Breast epithelium (tissue), 4 donors: ENCODE measurements at places on chromosomes 12 and 14.
A peak's percentile ranks its signal among the peaks of the same experiment; 100 is the strongest.

DNA sequence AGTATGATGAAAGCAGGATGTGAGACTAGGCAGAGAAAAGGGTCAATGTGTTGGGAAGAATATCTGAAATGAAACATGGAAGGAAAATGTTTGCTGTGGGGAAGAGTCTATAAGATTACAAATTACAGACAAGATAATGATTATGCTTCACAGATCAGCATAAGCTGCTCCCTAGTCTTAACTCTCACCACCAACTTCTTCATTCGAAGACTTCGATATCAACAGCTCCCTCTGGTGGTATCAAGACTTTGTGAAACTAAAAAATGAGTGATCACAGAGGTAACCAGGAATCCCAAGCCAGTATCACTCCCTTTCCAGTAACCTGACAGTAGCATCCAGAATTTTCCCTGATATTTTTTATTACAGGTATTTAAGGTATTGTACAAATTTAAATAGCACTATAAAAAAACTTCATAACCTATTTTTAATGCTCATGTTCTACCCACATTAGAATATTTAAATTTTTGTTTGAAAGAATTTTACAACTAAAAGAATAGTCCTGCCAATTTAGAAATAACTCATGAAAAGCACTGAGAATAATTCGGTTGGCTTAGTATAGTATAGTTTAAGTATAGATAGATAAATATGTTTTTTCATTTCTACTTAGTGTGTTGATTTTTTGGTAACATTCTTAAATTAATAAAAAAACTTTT, 84.4 kb downstream of the C2CD5 start:
- H3K36me3 ChIP-seq, result no peaks in the 10 kb centered on the region
- no peaks in the 10 kb centered on the region for H3K4me1 ChIP-seq
- no peaks in the 10 kb centered on the region for H3K27me3 ChIP-seq
- H3K4me3 ChIP-seq, result no peak overlapping the region
- no peak overlapping the region for H3K27ac ChIP-seq

DNA sequence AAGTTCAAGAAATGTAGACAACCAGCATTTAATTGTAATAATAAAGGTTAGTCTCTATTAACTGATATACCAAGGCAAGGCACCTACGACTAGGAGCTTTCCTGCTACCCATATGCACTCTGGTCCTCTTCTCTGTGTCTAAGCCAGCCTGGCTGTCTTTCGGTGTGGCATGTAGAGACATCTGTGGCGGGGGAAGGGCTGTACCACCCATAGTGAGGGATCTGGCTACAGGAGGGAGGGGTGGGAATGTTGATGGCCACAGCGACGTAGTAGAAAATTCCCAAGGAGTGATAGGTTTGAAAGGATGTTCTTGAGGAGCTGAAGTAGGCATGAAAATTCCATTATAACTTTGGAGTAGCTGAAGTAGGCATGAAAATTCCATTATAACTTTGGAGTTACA, 344.2 kb downstream of the ATP23 start:
- H3K27me3 ChIP-seq, result no peaks in the 10 kb centered on the region
- H3K4me1 ChIP-seq, result no peaks in the 10 kb centered on the region
- no peaks in the 10 kb centered on the region for H3K36me3 ChIP-seq

DNA sequence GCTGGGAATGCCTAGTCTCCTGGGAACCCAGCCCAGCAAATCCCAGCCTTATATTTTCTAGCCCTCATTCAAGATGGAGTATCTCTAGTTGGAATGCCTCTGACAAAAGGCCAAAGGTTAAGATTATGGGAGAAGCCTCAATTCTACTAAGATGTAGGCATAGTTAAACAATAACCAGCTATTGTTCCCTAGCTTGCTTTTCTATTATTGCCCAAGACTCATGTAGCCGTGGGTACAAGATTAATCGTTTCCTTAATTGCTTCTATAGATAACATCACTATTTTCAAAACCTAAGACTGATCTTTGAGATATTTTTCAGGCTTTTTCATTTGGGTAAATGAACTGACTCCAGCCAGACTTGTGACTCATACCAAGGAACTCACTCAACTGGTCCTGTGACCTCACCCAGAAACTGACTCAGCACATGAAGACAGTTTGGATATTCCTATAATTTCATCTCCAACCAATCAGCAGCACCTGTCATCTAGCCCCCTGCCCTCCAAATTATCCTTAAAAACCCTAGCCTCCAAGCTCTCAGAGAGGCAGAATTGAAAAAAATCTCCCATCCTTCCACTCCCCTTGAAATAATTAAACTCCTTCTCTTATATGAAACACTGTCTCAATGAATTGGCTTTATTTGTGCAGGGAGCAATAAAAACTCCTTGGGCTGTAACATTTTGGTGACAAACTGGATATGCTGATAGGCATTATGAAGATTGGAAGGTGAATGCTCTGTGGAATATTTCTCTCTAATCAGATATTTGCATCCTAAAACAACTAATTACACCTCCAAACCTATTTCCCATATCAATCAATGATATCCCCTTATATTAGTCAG, 589.0 kb downstream of the C12orf50 start:
- H3K4me3 ChIP-seq, result no peak overlapping the region
- H3K4me1 ChIP-seq, result no peaks in the 10 kb centered on the region
- no peaks in the 10 kb centered on the region for H3K36me3 ChIP-seq
- H3K27ac ChIP-seq, result peak overlapping the region; percentile 57
- DNase-seq, result peak; percentile 58
- H3K27me3 ChIP-seq, result no peaks in the 10 kb centered on the region

DNA sequence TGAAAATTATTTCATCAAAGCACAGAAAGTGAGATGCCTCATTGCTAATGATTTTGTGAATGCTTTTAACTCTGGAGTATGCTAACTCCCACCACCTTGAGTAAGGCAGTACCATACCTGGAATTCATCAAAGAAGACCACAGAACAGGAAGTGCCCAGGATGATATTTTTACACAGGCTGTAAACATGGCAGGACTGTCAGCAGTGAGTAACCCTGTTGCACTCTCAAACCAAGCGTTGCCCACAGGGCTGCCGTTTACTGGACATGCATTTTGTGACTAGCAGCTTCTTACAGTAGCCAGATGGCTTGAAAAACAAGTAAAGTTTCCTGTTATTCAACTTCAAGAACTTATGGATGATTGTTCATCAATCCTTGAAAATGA, 42.4 kb downstream of the RALGAPA1 start:
- H3K27me3 ChIP-seq, result no peaks in the 10 kb centered on the region
- no peaks in the 10 kb centered on the region for H3K4me1 ChIP-seq
- no peak overlapping the region for H3K27ac ChIP-seq
- H3K36me3 ChIP-seq, result no peaks in the 10 kb centered on the region
- no peak overlapping the region for H3K4me3 ChIP-seq
